ENCODE measurements at places on chromosomes 2 and 18. TPM values are rescaled to one million over a fixed set of nuclear protein-coding genes. Genes with fewer than 3 reads are reported as not detected.

DNA sequence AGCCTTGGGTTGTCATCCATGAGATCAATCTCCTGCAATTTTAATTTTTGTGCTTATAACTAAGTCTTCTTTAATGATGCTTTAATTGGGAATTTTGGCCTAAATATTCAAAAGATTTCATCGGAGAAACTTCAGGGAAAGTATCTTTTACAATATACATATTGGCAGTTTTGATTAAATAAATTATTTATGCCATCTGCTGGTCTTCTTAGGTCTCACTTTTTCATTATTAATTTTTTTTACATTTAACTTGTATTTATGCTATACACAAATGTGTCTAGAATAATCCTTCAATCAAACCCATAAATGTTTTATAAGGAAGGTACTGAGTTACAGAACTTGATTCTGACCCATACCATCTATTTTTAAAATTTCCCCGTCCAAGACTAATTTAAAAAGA, 95.1 kb upstream of the XPO1 start:
- no peaks in the 10 kb centered on the region for H3K36me3 ChIP-seq
- H3K4me3 ChIP-seq = no peak overlapping the region
- H3K27me3 ChIP-seq = no peaks in the 10 kb centered on the region
- no peaks in the 10 kb centered on the region for H3K4me1 ChIP-seq
- DNase-seq = no peak

- H3K27me3 ChIP-seq = peaks cover 2% of the 10 kb centered on the region
- no peaks in the 10 kb centered on the region for H3K4me1 ChIP-seq
- H3K4me3 ChIP-seq = no peak overlapping the region
- no peaks in the 10 kb centered on the region for H3K36me3 ChIP-seq
- DNase-seq = no peak
Measured at GRCh38 chr2:235472443-235472842, 21.4 kb upstream of the AGAP1 start.

- DNase-seq = peak; percentile 37
- H3K4me1 ChIP-seq = peaks cover 7% of the 10 kb centered on the region
- no peaks in the 10 kb centered on the region for H3K36me3 ChIP-seq
- H3K27ac ChIP-seq = no peak overlapping the region
- H3K27me3 ChIP-seq = no peaks in the 10 kb centered on the region
Measured at GRCh38 chr2:28956890-28957289, 24.2 kb upstream of the TOGARAM2 start.

DNA sequence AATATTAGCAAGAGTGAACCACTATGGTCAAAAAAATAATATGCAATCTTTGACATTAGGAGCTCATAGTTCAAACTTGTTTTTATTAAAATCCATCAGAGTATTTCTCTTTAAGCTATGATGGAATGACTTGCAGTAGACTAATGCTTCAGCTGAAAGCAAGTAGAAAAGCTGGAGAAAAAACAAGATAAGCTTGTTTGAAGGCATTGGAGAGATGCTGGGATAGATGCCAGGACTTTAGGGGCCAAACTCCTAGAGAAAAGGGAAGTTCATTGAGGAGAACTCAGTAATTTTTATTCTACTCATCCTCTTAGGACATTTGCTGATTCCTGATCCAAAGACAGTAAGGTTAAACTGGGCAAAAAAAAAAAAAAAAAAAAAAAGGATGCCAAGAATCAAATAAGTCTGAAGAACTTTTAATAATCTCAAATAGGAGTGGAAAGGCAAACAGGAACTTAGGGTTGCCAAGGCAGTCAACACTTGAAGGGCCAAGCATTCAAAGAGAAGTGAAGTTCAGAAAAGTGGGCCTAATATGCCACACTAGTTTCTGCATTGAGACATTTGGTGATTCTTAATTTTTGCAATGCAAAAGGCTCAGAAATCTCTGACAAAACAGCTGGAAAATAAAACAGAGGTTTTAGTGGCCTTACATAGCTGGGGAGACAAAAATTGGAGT, 19.7 kb upstream of the AFF3 start:
- H3K27me3 ChIP-seq = peaks cover 8% of the 10 kb centered on the region
- H3K36me3 ChIP-seq = no peaks in the 10 kb centered on the region
- no peak for DNase-seq

The RAB17 gene
- 0.14 TPM for total RNA-seq

DNA sequence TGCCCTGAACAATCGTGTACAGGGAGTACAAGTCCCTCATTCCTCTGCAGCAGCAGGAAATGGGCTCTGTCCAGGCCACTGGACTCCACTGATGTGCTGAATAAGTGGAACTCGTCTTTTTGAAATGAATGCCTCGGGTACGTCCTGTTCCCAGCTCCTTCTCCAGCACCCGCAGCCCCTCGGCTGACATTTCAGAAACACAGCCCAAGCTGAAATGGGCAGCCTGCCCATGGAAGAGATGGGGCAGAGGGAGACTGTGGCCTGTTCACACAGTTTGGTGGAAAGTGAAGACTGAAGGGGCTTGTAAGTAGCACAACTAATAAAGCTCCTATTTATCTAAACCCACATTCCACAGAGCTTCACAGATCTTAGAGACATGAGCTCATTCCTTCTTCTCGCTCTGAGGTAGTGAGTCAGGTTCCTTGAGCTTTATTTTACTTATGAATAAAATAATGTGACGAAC, 498.6 kb downstream of the TXNL1 start:
- H3K4me3 ChIP-seq = no peak overlapping the region
- H3K27ac ChIP-seq = no peak overlapping the region
- no peaks in the 10 kb centered on the region for H3K4me1 ChIP-seq
- H3K27me3 ChIP-seq = no peaks in the 10 kb centered on the region

DNA sequence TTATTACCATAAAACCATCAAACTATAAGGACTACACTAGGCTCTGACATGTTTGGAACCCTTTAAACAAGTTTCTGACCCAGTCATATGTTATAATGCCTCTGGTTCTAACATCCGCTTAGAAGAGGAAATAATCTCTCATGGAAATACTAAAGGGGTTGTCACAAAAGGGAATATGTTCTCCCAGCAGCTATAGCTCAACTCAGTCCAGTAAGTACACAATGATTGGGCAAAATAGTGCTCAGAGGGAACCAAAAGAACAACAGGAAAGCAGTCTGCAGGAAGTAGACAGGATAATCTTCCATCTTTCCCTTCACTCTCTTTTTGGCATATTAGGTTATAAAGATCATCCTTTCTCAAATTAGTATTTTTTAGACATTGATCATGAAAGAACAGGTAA, 4.3 kb downstream of the SRBD1 start:
- H3K36me3 ChIP-seq = peaks cover 21% of the 10 kb centered on the region
- peaks cover 23% of the 10 kb centered on the region for H3K4me1 ChIP-seq
- no peak overlapping the region for H3K4me3 ChIP-seq
- DNase-seq = no peak
- H3K27me3 ChIP-seq = no peaks in the 10 kb centered on the region
- H3K27ac ChIP-seq = no peak overlapping the region

- H3K27me3 ChIP-seq = no peaks in the 10 kb centered on the region
- DNase-seq = no peak
- no peak overlapping the region for H3K4me3 ChIP-seq
- H3K27ac ChIP-seq = peak overlapping the region; percentile 73
- peaks cover 5% of the 10 kb centered on the region for H3K36me3 ChIP-seq
Measured at GRCh38 chr18:67301592-67301991, 214.9 kb downstream of the DSEL start.

The LYPD6 gene
- not detected for total RNA-seq

The FZD7 gene
- 0.65 TPM for total RNA-seq

The LIPG gene
- 0.18 TPM for total RNA-seq

DNA sequence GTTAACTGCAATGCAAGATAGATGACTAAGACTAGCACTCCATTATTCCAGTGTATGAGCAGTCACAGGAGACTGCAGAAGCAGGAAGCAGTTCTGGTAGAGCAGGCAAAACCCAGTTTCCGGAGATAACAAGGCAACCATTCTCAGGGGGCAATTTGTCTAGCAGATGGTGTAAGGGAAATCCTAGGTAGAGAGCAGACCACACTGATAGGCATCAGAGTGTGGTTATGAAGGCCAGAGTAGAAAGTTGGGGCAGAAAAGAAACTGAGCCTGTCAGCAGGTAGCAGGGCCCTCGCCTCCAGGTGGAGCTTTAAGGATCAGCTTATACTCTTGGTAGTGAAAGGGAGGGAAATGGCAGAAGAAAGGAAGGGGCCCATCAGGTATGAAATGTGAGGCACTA, 164.4 kb downstream of the PDE11A start:
- H3K27me3 ChIP-seq = peaks cover 4% of the 10 kb centered on the region
- no peak overlapping the region for H3K27ac ChIP-seq
- no peaks in the 10 kb centered on the region for H3K36me3 ChIP-seq
- H3K4me3 ChIP-seq = no peak overlapping the region
- DNase-seq = no peak

The SLC35F6 gene
- total RNA-seq = 4.6 TPM

DNA sequence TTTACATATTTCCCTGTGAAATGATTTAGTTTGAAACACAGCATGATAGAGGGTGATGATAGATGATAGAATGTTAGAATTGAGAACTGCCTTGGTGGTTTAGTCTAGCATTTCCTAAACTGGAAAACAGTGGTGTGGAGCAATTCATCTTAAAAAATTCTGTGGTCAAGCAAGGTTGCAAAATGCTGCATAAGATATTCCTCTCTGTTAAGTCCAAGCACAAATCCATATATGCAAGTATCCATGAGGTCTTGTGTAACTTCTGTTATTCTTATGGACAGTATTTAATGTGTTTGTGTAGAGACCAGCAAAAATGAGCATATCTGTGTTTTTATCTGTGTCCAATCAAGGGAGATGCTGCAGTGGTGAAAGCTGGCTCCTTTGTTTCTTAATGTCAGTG, 30.0 kb downstream of the CPS1 start:
- H3K36me3 ChIP-seq = no peaks in the 10 kb centered on the region
- DNase-seq = no peak
- no peaks in the 10 kb centered on the region for H3K4me1 ChIP-seq
- H3K27ac ChIP-seq = no peak overlapping the region
- no peak overlapping the region for H3K4me3 ChIP-seq

DNA sequence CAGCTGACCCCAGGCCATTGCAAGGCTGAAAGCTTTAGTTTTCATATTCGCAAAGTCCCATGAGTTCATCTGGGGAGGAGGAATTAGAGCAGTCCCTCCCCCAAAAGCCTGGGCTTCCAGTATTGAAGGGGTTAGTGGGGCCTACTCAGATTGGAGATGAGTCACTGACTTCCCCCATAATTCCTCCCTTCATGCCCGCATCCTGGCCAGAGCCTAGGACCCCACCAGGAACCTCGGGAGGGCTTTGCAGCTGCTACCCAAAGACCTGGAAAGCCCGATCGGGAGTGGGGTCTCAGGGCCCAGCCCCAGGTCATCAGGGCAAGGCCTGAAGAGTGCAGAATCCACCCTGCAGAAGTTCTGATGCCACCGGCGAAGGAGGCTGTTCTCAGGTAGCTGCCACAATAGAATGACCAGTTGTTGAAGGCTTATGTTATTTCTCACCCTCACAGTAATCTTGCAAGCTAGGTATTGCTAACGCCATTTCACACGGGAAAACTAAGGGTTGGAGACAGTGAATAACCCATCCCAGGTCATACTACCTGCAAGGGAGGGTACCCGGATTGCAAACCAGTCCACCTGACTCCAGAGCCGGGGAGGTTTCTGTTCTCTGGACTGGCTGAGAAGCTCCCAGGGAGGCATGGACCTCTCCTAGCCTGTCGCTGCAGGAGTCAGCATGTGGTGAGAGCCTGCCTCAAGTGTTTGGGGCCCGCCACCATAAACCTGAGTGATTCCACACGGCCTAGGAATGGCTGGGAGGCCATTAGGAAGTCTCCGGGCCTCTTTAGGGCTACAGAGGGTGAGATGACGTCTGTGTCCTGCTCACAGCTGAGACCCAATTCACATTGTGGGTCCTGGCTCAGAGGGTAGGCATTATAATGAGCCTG, 5.8 kb upstream of the ARID5A start:
- no peaks in the 10 kb centered on the region for H3K36me3 ChIP-seq
- H3K4me3 ChIP-seq = no peak overlapping the region
- no peaks in the 10 kb centered on the region for H3K27me3 ChIP-seq
- H3K4me1 ChIP-seq = peaks cover 76% of the 10 kb centered on the region
- no peak for DNase-seq

GRCh38 chr2:156397229-156397628, 39.0 kb upstream of the GPD2 start:
- H3K4me3 ChIP-seq = no peak overlapping the region
- no peak overlapping the region for H3K27ac ChIP-seq

- DNase-seq = no peak
- H3K27ac ChIP-seq = no peak overlapping the region
- no peaks in the 10 kb centered on the region for H3K4me1 ChIP-seq
- no peak overlapping the region for H3K4me3 ChIP-seq
- H3K36me3 ChIP-seq = no peaks in the 10 kb centered on the region
Measured at GRCh38 chr18:54528942-54529376, 62.1 kb upstream of the DYNAP start.

DNA sequence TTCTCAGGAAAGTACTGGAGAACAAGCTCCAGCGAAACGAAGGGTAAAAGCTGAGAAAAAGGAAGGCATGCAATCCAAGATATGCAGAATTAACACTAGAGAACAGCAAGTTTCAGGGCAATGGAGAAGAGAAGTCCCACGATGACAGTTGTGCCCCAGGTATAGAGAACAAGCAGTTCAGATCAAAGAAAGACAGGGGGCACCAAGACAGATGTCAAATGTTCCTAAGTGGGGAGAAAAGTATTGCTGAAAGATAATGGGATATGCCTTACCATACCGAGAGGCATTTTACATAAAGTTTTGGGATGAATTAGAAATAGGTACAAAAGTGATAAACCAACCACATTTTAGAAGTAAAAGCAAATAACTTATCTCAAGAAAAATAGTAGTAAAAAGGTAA, 79.1 kb upstream of the UBE2E3 start:
- no peaks in the 10 kb centered on the region for H3K4me1 ChIP-seq
- H3K4me3 ChIP-seq = no peak overlapping the region
- no peak for DNase-seq
- no peak overlapping the region for H3K27ac ChIP-seq
- no peaks in the 10 kb centered on the region for H3K36me3 ChIP-seq
- H3K27me3 ChIP-seq = peaks cover 12% of the 10 kb centered on the region

DNA sequence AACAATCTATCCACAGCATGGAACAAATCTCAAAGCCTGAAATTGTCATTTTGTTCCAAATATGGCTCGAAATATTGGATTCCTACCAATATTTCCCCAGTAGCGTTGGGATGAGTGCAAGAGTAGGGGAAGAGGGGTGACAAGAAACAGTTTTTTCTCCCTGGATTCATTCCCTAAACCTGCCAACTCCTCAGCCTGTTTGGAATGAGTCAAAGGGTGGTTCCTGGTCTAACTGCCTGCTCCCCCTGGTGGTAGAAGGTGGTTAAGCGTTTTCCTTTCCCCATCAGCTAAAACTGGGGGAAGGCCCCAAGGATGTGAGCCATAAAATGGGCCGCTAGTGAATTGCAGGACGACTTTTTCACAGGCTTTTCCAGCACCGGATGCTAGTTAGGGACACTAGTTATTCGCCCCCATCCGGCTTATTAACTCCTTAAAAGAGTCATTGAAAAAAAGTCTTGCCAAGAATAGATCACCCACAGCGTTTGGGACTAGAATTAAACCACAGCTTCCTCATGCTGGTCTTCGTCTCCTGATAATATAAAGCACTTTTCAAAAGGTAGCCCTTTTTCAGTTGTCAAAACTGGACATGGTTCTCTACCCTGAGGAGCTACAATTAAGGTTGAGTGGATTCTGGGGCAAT, 72.5 kb downstream of the DHRS9 start:
- DNase-seq = peak; percentile 74
- H3K27ac ChIP-seq = no peak overlapping the region
- H3K36me3 ChIP-seq = no peaks in the 10 kb centered on the region
- H3K4me1 ChIP-seq = no peaks in the 10 kb centered on the region
- H3K27me3 ChIP-seq = no peaks in the 10 kb centered on the region
